GM03348 (cell line): ENCODE measurements at places on chromosomes 1 and 21.

DNA sequence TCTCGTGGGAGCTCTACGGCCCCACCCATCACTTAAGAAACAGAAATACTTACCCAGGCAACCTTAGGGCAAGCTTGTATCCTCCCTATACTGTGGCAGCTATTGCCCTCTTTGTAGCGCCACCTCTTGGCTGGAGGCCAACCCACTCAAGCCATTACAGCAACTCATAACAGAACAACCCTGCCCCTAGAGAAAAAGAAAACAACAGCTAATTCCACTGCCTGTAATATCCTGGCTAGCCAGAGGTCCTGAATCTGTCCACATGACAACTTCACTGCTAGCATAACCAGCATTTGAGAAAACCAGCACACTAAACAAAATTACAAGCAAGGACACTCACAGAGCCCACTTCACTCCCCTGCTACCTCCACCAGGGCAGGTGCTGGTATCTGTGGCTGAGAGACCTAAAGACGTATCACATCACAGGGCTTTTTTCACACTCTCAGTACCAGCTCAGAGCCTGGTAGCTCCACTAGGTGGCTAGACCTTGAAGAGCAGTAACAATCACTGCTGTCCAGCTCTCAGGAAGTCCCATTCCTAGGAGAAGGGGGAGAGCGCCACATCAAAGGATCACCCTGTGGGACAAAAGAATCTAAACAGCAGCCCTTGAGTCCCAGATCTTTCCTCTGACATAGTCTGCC lies 14.5 kb upstream of the MX1 start:
- no peak for DNase-seq

- DNase-seq, result no peak
Observed at GRCh38 chr1:234401658-234402057, 28.4 kb downstream of the COA6 start.

- no peak for DNase-seq
Observed at GRCh38 chr1:113940365-113941244, 11.5 kb downstream of the HIPK1 start.

GRCh38 chr21:39004634-39005501 lies 178.4 kb downstream of the PSMG1 start:
- DNase-seq, result peak; percentile 65

GRCh38 chr1:151790940-151791651 lies 796 bp upstream of the TDRKH start:
- DNase-seq, result peak; percentile 33

GRCh38 chr1:203135636-203136305 lies 8.2 kb downstream of the ADORA1 start:
- DNase-seq, result no peak

DNA sequence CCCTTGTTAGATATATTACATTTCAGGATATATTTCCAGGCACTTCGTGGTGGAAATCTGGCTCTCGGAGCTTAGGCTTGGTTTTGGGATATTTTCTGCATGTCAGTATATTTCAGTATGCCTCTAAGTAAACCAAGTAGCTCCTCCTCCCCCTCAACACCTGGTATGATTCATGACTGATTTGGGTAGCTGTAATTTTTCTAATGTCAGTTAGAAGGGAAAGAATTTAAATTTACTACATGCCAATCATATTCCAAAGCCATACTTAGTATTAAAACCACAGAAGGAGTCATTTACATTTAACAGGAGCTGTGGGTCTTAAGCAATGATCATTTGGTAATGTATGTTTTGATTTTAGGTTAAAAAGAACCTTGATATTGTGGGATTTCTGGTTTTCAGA lies 40.6 kb downstream of the ST6GALNAC3 start:
- DNase-seq, result no peak
